ENCODE measurements at places on chromosomes 16 and 17.

DNA sequence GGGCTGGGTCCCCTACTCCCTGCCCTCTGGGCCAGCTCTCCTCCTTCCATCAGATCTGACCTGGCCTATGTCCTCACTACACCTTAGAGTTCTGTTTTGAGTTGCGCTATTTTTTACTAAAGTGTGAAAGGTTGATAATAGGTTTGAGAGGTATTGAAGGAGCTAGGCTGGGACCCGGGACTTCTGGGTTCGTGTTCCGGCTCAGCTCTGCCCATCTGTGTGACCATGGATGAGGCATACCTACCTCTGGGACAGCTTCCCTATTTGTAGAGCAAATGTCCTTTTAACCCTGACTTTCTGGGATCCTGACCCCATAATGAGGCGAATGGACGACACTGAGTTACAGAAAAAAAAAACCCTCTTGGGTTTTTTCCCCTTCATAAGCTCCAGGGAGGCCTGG is 36.0 kb downstream of the IL21R start:
- DNase-seq = no peak

DNA sequence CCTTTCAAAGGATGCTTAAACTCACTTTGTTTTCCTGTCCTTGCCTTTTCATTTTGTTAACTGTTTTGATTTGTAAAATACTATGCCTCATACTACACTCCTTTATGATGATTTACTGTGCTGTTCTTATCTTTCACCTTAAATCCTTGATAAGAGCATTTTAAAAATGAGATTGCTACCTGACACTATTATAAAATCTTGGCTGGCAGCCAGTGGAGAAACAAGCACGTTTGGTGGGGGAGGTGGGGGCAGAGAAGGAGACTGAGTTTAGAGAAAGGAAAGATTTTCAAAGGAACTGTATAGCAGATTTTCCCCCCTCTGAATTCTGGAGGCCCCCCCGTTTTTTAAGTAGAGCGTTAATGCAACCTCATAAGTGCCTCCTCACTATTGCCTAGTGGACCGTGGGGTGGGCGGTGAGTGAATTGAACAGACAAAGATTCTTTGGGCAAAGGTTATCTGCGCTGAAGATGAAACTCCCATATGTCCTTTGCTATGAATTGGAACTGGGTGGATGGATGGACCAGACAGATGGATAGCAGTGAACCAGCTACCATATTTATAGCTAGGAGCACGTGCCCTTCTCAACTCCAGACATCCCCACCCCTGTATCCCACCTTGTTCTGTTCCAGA is 200.2 kb downstream of the CCDC182 start:
- DNase-seq = no peak

GRCh38 chr17:81527591-81528383 is at the start of gene FSCN2:
FSCN2 (plus strand) TSS chr17:81528377; CDS start chr17:81528532, 155 bp downstream.
- DNase-seq = no peak

DNA sequence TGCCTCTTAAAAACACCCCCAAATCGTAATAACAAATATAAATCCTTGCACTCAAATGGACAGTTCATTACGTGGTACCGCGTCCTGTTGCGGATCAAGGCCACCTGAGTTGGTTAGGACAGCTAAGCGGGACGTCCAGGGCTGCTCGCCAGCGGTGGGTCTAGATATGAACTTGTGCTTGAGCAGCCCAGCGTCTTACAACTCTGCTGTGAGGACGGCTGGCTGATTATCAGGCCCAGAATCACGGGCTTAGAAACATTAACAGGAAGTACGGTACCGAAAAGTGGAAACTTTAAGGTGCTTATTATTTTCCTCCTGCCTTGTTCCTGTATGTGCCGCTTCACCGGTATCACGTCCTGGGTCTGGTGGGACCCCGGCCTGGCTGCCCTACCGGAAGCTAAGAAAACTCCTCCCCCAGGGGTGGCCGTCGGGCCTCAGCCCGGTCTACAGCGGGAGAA is 832 bp upstream of the SRRM2 start:
- no peak for DNase-seq

- no peak for DNase-seq
Measured at GRCh38 chr17:44197980-44198720, 1.5 kb downstream of the ATXN7L3 start.

- no peak for DNase-seq
Measured at GRCh38 chr17:31882571-31882970, 18.9 kb downstream of the UTP6 start.

DNA sequence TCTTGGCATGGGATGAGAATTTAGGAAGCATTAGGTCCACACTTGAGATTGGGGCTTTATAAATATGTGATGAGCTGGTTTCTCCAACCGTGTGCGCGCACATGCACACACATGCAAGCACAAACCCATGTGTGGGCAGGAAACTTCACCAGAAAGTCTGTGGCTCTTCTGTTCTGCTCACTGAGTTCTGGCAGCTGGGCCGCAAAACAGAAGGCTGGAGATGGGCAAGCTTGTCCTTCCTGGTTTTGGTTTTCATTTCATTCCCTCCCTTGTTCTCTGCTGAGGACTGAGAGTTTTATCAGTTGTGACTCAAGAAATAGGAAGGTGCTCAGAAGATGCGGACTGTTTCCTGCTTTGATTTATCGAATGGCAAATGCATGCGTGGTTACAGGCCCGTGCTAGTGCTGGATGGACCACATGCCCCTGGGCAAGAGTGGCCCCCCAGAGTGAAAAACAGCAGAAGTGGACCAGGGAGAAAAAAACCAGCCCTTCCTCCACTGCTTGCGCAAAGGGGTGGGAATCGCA is 14.1 kb downstream of the MAP3K14 start:
- no peak for DNase-seq

- no peak for DNase-seq
Measured at GRCh38 chr17:41905172-41905571, 13.6 kb downstream of the ACLY start.

DNA sequence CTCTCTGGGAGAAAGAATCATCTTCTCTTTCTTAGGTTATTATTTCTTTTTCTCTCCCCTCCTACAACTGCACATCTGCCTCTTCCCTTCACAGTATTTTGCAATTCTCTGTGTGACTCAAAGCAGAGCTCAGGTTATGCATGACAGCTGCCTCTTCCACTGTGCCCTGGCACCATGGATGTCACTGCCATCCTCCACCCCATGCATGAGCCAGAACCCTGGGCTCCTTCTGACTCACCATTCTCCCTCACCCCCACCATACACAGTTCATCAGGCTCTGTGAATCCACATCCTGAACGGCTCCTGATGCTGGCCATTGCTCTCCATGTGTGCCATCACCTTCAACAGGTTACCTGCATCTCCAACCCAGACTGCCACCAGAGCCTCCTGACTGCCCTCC is 23.9 kb downstream of the CA10 start:
- DNase-seq = no peak

- no peak for DNase-seq
Measured at GRCh38 chr16:49856672-49857330, 889 bp upstream of the ZNF423 start.

DNA sequence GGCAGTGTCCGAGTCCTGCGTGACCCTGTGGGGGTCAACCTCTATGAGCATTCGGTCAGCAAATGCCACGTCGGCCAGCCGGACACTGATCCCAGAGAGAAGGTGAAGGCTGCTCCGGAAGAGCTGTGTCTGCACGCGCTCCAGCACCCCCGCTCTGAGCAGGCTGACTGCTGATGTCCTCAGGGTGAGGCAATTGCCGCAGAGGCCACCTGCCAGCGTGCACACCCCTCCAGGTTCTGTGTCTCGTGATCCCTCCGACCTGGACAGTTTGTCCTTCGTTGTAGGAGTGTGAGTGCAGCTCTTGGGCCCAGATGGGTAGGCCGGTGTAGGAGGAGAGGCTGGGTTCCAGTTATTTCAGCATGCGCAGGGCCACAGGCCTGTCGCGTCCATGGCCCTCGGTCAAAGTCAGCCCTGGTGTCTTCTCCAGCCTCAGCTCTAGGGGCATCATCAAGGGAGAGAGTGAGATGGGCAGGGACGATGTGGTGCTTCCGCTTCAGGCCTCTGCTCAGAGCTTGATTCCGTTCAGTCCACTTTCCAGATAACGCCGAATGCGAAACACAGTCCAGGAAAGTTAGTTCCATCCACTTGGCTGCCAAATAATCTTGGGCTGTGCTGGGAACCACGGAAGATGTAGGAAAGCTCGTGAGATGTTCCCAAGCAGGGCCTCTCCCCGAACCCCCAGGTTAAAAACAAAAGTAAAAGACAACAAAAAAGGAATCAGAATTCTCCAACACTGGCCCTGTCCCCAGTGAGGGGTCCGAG is 15.1 kb upstream of the NCBP3 start:
- DNase-seq = no peak

DNA sequence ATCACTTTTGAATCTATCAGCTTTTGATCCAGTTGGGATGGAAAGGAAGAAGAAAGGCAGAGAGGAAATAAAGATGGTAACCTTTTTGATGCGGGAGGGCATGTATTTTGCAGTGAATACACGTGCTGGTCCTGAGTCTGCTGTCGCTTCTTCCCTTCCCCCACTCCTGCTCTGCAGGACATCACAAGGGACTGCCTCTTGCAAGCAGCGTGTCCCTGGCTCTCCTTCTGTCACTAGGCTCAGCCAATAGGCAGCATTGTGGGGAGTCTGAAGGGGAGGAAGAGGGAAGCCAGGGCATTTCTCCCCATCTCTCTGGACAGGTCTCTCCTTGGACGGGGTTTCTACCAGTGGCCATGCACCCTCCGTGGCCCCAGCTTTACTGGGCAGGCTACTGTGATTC is 15.7 kb upstream of the WFDC1 start:
- DNase-seq = no peak

- no peak for DNase-seq
Measured at GRCh38 chr17:45432405-45433158, at the start of gene ARHGAP27. ARHGAP27 (minus strand) TSS chr17:45432870; CDS start chr17:45430279, 2,591 bp downstream.

- DNase-seq = no peak
Measured at GRCh38 chr17:16929035-16929680, 42.8 kb downstream of the TNFRSF13B start.

GRCh38 chr17:752620-753219 is 656 bp upstream of the GEMIN4 start:
- no peak for DNase-seq

DNA sequence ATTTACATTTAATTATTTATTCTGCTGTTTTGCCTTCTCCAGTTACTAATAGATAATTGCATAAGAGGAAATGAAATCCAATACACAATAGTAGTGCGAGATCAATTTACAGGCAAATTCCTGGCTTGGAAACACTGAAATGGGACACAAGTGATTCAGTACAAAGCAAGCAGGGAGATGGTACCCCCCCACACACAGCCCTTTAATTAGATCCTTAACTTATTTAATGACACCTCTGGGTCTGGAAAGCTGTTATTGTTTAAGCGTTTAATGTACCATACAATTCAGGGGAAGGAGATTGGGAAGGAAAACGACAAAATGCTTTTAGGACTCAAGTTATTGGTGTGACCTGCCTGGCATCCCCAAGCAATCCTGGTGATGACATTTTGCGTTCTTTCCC is 318.2 kb downstream of the NPIPA8 start:
- no peak for DNase-seq

DNA sequence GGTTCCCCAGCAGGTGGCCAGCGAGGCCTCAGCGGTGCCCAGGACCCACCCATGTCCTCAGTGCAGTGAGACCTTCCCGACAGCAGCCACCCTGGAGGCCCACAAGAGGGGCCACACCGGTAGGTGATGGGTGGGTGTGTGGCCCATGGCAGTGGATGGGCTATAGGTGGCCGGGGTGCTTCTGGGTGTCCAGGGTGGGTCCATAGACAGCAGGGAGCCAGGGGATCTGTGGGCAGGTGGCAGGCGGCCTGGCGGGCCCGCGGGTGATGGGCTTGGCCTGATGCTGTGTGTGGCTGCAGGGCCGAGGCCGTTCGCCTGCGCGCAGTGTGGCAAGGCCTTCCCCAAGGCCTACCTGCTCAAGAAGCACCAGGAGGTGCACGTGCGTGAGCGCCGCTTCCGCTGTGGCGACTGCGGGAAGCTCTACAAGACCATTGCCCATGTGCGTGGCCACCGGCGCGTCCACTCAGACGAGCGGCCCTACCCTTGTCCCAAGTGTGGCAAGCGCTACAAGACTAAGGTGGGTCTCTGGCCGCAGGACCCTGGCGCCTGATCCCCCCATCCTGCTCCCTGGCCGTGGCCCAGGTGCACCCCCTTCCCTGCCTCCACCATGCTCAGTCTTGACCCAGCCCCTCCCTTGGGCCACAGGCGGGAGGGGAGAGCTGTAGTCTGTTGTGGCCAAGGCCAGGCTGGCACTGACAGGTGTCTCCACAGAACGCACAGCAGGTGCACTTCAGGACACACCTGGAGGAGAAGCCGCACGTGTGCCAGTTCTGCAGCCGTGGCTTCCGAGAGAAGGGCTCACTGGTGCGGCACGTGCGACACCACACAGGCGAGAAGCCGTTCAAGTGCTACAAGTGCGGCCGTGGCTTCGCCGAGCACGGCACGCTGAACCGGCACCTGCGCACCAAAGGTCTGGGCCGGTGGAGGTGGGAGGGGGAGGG is 2.1 kb upstream of the DNASE1L2 start:
- DNase-seq = no peak

DNA sequence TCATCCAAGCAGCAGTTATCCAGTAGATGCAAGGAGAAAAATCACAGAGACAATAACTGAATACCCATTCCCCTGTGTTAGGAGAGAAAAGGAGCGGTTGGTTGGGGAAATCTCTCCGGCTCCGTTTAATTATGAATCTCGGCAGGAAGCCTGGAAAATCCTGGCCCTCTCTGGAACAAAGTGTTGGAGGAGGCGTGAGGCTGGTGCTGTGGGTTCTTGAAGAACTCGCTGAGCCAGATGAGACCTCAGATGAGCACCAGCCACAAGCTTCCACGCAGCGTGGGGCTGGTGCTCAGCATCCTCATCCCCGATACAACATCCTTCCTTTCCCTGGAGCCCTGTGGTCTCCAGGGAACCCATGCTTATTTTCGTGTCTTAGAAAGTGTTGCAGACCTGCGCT is 39.7 kb downstream of the CACNG4 start:
- no peak for DNase-seq

GRCh38 chr16:57617604-57618111 is 10.8 kb upstream of the ADGRG1 start:
- DNase-seq = no peak

DNA sequence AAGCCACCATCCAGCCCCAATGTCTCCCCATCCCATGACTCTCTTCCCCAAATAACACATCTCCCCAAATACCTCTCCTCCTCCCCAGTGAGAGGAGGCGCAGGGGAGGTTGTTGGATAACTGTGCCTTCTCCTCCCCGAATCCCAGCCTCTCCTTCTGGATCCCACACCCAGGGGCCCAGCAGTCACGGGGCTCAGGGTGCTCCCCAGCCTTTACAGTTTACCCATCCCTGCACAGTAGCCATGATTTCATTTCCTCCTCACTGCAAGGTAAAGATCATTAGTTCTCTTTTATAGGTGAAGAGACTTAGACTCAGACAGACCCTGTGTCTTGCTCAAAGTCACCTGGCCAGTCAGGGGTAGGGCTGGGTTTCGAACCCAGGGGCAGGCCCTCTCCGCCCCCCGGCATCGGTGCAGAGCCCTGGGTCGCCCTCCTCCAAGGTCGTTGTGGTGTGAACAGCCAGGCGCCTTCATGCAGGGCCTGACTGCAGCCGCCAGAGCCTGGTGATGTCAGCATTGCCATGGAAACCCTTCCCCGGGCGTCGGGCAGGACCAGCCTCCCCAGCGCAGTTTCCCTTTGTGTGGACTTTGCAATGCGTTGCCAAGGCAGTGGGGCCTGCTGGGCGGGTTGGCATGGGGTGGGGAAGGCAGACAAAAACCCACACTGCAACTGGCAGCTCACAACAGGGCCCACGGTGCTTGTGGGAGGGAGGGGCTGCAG is 53.3 kb upstream of the TOB1 start:
- no peak for DNase-seq

GRCh38 chr16:31532896-31533295 is 5.2 kb downstream of the AHSP start:
- DNase-seq = no peak
